ENCODE measurements at places on chromosomes 6 and 20.

DNA sequence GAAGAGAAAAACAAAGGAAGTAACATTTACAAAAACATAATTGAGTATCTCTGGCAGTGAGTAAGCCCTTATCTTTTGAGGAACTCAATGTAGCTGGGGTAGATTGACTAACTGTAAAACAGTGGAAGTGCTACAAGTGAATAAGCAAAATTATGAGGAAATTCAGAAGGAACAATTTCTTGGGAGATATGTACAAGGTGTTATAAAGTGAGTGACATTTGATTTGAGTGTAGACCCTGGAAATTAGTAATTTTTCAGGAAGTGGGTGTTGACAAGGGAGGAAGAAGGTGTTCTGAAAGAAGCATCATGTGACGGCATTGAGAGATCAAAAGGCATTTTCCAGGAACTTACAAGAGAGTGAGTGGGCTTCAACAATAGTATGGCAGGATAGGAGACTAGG lies 22.2 kb downstream of the XRN2 start:
- DNase-seq: no peak

- DNase-seq: peak; percentile 64
Measured at GRCh38 chr20:34083137-34083536, 28.9 kb downstream of the EIF2S2 start.

- no peak for DNase-seq
Measured at GRCh38 chr6:56378507-56378906, 131.1 kb upstream of the COL21A1 start.

- no peak for DNase-seq
Measured at GRCh38 chr6:33965766-33966165, 162.0 kb upstream of the MLN start.

DNA sequence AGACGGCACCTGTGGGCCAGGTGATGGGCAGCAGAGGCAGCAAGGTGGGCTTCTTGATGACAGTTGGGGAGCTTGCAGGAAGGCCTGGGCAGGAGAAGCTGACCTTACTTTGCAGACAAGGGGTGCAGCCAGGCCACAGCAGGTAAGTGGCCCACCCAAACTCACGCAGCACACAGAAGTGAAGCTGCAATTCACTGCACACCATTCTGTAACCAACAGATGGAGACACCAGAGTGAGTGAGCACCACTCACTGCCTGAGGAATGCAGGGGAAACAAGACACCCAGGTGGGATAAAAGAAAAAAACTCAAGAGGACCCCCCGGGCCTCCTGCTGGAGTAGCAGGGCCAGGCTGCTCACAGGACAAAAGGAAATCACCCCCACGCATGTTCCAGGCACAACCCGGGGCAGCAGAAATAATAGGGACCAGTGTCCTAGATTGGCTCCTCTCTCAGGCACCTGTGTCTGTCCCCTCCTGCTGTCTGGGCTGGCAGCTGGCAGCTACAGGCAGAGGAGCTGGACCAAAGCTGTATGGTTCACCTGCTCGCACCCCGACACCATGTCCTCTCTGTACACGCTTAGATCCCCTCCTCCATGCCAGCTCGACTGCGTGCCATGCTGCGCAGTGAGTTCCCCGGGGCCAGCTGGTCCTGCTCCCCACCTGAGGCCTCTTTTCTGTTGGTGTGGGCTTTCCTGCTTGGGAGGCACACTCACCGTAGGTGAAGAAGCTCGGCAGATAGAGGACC lies 4.9 kb downstream of the MTCH1 start:
- DNase-seq: no peak

Measured in fibroblast of skin of right quadriceps (primary cell).